ENCODE measurements at places on chromosomes 3 and 15.

- DNase-seq: no peak
These were observed 55.5 kb downstream of the IL12A start for GRCh38 chr3:160044121-160044520.

GRCh38 chr3:97736928-97737327 is 27.6 kb upstream of the ARL6 start:
- no peak for DNase-seq

- no peak for DNase-seq
These were observed 141.3 kb upstream of the PROK2 start for GRCh38 chr3:71926262-71926600.

GRCh38 chr3:179658606-179659005 is 5.8 kb downstream of the USP13 start:
- DNase-seq: no peak

DNA sequence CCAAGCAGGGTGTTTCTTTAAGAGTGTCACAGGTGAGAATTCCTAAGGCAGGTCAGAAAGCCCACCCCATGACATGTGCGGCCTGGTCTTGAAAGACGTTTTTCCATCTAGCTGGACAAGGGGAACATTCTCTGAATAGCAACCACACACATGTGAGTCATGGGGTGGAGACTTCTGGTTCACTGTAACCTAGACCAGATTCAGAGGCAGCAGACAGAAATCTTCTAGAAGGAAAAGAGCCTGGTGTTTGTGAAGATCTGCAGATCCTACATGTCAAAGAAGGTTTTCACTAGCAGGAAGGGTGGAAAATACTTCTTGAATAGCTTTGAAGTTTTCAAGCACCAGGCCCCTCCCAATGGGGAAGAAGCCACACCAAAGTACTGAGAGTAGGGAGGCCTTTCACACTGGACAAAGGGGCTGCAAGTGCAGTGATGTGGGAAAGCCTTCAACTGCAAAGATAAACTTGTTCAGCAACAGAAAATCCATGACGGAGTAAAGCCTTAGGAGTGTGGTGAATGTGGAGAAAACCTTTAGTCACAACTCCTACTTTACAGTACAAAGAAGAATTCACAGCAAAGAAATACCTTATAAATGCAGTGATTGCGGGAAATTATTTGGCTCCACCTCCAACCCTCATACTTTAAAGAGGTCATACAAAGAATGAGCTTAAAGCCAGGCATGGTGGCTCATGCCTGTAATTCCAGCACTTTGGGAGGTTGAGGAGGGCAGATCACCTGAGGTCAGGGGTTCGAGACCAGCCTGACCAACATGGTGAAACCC is 17.6 kb downstream of the ADAM10 start:
- no peak for DNase-seq

DNA sequence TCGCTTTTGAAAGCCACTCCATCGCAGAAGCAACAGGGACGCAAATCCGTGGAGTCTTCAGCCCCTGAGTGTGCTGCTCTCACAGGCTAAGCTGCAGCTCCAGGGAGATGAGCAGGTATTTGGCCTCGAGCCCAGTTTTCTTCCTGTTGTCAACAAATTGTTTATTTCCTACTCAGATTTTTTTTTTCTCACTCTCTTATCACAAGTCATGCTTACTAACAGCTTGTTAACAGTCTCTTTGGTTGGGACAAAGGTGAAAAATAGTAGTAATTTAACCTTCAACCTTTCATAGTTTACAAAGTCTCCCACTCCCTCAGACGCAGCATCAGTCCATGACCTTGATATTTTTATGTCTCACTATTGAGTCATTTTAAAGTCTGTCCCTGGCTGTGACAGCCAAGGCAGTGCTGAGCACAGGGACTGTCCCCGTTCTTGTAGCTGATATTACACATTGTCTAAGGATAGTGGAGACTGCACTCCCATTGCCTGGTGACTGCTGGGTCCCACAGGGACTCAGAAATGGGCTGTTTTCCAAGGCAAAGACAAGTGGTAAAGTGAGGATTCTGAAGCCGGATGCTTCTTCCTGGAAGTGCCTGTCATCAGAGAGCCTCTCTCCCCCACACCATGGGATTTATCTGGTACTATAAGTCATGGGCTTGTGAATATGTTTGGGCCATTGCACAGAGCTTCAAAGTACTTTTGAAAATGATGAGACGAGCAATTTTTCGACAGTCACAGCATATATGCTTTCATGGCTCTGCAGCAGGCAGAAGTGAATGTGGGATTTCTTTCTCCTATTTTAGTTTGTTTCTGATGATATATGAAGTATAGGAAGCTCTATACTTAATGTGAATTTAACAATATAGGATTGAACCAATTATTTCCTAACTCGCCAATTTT is 59.8 kb upstream of the UNC13C start:
- no peak for DNase-seq

GRCh38 chr15:97114900-97115760 is 784.6 kb downstream of the NR2F2 start:
- DNase-seq: no peak

DNA sequence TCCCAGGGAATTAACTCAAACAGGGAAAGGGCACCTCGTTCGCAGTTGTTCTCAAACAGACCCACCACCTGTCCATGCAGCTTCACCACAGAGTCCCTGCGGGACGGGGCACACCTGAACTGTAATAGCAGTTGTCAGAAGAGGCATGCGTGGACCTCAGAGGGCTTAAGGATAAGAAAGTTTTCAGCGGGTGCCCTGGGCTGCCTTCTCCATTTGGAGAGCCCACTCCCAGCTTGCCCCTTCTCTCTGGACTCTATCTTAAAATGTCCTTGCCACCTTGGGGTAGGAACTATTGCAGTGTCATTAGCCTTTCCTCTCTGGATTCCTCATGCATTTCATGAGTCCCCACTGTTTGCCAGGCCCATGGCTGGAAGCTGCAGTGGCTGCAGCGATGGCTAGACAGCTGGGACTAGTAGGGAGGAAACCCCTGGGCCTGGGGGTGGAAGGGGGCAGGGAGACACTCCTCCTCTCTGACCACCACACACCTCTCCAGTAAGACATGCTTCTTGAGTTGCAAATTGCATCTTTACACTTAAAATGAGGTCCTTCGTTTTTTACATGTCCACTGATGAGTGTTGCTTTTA is 33.5 kb downstream of the PDIA5 start:
- no peak for DNase-seq

- DNase-seq: no peak
These were observed 20.9 kb upstream of the LMCD1 start for GRCh38 chr3:8480699-8481098.

- no peak for DNase-seq
These were observed 21.9 kb upstream of the SSR3 start for GRCh38 chr3:156576651-156577348.

DNA sequence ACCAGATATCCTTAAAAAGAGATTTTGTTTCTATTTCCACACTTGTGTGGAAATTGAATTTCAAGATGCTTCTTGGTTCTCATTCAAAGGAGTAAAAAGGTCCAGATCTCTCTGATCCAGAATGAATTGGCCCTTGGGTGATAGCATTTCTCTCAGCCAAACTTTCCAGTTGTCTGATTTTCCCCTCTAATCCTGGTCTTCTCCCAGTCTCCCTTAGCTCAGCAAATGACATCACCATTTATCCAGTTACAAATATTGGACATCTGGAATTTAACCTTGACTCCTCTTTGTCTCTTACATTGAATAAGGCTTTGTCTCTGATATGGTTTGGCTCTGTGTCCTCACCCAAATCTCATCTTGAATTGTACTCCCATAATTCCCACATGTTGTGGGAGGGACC is 10.2 kb upstream of the FGF7 start:
- no peak for DNase-seq

GRCh38 chr15:73168487-73168886 is 116.2 kb downstream of the NEO1 start:
- DNase-seq: no peak

DNA sequence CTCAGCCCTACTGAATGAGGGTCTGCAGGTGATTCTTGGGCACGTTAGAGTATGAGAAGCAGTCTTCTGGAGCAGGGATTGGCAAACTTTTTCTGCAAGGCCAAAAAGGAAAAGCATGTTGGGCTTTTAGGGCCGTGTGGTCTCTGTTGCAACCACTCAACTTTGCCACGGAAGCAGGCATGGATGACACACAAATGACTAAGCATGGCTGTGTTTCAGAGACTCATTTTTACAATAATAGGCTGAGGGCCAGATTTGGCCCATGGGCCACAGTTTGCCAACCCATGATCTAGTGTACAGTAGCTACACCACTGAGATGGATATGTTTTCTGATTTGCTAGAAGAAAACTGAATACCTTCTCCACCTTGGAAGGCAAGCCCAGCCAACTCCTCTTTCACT is 66.1 kb upstream of the PRICKLE2 start:
- no peak for DNase-seq

DNA sequence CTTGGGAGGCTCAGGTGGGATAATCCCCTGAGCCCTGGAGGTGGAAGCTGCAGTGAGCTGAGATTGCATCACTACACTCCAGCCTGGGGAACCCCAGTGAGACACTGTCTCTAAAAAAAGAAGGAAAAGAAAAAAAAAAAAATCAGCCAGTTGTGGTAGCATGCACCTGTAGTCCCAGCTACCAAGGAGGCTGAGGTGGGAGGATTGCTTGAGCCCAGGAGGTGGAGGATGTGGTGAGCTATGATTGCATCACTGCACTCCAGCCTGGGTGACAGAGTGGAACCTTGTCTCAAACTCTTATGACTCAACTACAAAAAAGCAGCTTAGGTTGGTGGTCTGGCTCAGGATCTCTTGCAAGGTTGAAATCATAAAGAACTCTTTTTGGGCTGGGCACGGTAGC is 19.3 kb upstream of the GPX1 start:
- peak; percentile 39 for DNase-seq

GRCh38 chr15:61517776-61518175 is 288.7 kb upstream of the RORA start:
- no peak for DNase-seq

GRCh38 chr15:65532738-65533051 is 2.4 kb downstream of the HACD3 start:
- DNase-seq: no peak

DNA sequence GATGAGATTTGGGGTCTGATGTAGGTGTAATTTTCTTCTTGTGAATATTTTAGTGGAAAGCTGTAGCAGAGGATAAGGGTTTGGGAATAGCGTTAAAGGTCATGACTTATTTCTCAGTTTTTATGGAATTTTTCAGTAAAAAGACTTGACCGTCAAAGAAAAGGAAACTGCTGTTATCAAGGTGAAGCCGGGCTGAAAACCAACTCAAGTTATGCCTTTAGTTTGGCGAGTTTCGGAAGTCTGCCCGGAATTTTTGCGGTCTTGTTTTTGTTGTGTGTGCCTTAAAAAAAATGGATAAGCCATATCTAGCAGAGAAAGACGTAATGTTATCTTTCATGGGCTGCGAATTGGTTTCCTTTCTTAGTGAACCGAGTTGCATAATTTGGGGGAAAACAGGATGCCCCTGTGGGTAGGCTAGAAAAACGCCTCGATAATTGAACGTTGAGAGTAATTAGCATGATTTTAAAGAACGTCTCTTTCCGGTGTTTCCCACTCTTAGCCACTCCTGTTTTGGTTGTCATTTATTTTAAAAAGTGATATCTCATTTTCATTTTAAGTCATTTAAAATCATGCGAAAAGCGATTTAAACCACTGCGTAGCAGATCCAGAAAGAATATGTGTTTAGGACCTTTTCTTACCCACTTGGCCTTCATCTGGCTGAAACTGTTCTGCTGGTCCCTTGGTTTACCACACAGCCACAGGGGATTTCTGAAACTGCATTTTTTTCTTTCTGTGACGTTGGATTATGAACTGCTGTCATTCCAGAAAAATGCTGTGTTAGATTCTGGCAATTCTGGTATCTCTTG is 1.1 kb downstream of the NFKBIZ start:
- no peak for DNase-seq

- no peak for DNase-seq
These were observed 71.3 kb downstream of the RAB11A start for GRCh38 chr15:65940618-65940909.

Data from stimulated activated CD4-positive, alpha-beta T cell treated with anti-CD3 and anti-CD28 coated beads, TNF-alpha, amount 100 ng/mL, for 4 hours (primary cell).